Heart right ventricle (tissue), 16 donors: ENCODE measurements at places on chromosomes 4 and X.

- no peak overlapping the region for H3K27ac ChIP-seq
- no peak for DNase-seq
- no peak overlapping the region for H3K4me3 ChIP-seq
- H3K27me3 ChIP-seq: no peaks in the 10 kb centered on the region
- H3K36me3 ChIP-seq: no peaks in the 10 kb centered on the region
Measured at GRCh38 chr4:145390571-145390970, 91.1 kb upstream of the SMAD1 start.

DNA sequence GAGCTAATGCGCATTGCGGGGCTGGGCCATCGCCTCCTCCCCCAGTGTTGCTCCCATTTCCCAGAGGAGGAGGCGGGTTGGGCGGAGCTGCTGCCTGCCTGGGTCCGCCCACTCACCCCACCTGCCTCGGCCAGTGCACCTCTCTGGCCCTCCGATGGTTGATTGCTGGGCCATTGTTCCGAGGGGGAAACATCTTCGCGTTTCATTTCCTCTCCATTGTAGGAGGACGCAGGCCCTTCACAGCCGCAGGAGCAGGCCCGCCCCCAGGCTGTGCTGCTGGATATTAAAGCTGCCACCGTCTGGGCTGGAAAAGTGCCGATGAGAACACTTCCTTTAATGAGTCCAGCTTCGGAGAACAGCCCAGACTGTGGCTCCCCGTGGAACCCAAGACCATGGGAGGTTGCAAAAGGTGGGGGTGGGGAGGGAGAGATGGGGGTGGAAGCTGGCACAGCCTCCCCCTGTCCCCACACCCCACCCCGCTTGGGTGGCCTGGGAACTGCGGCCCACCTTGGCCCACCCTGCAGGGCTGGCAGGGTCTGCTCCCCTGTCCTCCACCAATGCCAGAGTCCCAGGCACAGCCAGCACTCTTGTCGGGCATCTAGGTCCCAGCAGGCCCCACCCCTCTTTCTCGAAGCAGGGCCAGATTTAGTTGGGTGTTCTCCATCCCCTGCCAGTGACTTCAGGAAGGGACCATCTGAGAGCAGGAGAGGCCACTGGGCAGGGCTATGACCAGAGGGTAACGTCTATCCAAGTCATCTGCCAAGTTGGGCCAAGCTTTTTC lies 96.6 kb downstream of the ADRA2C start:
- H3K36me3 ChIP-seq: no peaks in the 10 kb centered on the region
- H3K4me3 ChIP-seq: no peak overlapping the region
- peaks cover 60% of the 10 kb centered on the region for H3K27me3 ChIP-seq
- no peak overlapping the region for H3K27ac ChIP-seq
- peaks cover 11% of the 10 kb centered on the region for H3K4me1 ChIP-seq

DNA sequence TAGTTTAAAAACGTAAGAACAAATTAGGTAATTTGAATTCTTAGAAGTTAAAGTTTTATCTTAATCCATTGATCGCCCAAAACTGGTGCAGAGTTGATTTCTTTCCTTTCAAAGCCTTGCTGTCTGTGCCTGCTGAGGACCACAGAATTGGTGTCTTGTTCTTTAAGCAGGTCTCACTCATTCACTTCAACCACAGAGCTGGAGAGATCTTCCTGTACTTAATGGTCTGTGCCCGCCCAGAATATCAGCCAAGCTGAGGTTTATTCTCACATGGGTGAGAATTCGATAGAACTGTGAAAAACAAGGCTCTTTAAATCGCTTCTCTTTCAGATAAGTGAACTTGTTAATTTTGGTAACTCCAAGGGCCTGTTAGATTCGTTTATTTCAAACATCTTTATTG lies 31.6 kb downstream of the DCUN1D4 start:
- H3K4me1 ChIP-seq: no peaks in the 10 kb centered on the region
- DNase-seq: no peak
- H3K4me3 ChIP-seq: no peak overlapping the region

- H3K27me3 ChIP-seq: no peaks in the 10 kb centered on the region
- H3K4me3 ChIP-seq: no peak overlapping the region
- no peaks in the 10 kb centered on the region for H3K36me3 ChIP-seq
- DNase-seq: no peak
- H3K27ac ChIP-seq: no peak overlapping the region
- H3K4me1 ChIP-seq: no peaks in the 10 kb centered on the region
Measured at GRCh38 chr4:84968925-84969324, 2.4 kb upstream of the WDFY3 start.

- no peak overlapping the region for H3K27ac ChIP-seq
- DNase-seq: no peak
- no peaks in the 10 kb centered on the region for H3K27me3 ChIP-seq
- no peaks in the 10 kb centered on the region for H3K4me1 ChIP-seq
Measured at GRCh38 chr4:107546638-107547037, 173.4 kb downstream of the PAPSS1 start.

GRCh38 chr4:187417721-187418120 lies 577.9 kb upstream of the ZFP42 start:
- H3K4me1 ChIP-seq: no peaks in the 10 kb centered on the region
- H3K27ac ChIP-seq: no peak overlapping the region
- H3K27me3 ChIP-seq: no peaks in the 10 kb centered on the region

DNA sequence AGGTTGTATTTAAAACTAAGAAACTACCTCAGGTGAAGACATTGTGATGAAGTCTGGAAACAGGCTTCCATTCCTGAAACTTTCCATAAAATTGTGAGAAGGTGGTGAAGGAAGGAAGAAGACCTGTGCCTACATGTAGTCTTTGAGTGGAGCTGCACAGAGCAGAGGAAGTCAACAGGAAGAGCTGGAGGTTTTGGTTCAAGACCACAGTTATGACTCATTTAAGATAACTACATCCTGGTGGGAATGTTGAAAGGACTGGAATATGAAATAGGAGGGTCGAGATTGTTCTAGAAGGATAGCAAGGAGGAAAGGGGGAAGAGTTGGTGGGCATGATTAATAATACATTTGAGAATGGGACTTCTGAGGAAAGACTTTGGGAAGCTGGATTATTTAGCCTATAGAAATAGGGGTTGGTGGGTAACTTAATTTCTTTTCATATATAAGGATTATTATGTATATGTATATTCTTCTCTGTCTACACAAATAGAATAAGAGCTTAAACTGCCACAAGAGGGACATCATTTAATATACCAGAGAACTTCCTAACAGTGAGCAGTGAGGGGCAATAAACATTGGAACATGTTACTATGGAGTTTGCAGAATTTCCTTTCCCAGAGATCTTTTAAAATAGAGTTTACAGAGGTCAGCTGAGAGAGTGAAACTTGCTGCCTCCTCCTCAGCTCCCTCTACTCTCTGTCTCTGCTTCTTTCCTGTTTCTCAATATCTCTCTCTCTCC lies 23.5 kb downstream of the AWAT2 start:
- DNase-seq: no peak
- peaks cover 13% of the 10 kb centered on the region for H3K4me1 ChIP-seq
- no peak overlapping the region for H3K27ac ChIP-seq

GRCh38 chr4:118270492-118270891 lies 82.3 kb downstream of the PRSS12 start:
- H3K27ac ChIP-seq: no peak overlapping the region
- H3K4me1 ChIP-seq: no peaks in the 10 kb centered on the region
- DNase-seq: no peak
- H3K4me3 ChIP-seq: no peak overlapping the region
- peaks cover 11% of the 10 kb centered on the region for H3K27me3 ChIP-seq

GRCh38 chrX:48590203-48591103 lies 6.8 kb upstream of the WDR13 start:
- no peak overlapping the region for H3K4me3 ChIP-seq
- H3K27me3 ChIP-seq: no peaks in the 10 kb centered on the region
- H3K4me1 ChIP-seq: peaks cover 26% of the 10 kb centered on the region
- H3K36me3 ChIP-seq: no peaks in the 10 kb centered on the region
